ENCODE measurements at places on chromosomes 2 and 18.

GRCh38 chr18:49174478-49174877 is 223.7 kb upstream of the SMAD7 start:
- peak; percentile 96 for DNase-seq

GRCh38 chr2:121338281-121338680 is 53.3 kb upstream of the TFCP2L1 start:
- no peak for DNase-seq

DNA sequence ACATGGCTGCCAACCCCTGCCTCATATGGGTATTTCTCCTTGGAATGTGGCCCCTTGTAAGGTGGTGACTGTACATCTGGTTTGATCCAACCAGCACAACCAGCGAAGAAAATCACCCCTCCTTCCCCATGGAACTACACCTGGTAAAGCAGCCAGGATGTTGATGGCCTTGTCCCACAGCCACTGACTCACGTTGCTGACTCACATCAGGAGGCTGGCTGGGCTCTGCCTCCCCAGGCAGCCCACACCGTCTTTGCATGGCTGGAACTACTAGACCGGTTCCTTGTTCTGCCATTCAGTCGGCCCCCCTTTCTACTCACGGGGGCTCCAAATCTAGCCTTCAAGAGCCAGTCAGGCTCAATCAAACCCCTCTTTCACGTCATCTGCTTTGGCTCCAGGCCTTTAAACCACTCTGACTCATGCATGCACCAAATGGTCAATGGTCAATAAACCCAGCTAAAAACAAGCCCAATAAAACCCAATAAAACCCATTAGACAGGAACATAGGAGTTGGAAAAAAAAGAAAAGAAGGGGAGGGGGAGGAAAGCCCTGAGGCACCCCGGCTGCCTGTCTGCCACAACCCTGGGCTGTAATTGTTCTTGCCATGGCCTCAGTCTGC is 114.8 kb downstream of the PLB1 start:
- peak; percentile 83 for DNase-seq

DNA sequence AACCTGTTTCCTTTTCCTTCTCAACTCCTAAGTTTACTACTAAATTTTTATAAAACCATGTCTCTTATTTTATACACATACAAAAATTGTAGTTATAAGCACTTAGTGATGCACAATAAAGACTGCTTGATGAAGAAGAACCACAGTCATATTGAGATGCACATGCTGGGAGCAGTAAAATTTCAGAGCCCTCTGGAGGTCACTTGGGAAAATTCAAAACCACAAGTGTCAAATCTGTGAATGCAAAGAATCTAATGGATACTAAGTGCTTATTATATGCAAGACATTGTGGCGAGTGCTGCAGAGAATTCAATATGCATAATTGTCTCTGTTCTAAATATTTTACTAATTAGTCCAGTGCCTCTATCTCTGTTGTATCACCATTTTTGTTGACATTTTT is 180.5 kb downstream of the VWC2L start:
- no peak for DNase-seq

DNA sequence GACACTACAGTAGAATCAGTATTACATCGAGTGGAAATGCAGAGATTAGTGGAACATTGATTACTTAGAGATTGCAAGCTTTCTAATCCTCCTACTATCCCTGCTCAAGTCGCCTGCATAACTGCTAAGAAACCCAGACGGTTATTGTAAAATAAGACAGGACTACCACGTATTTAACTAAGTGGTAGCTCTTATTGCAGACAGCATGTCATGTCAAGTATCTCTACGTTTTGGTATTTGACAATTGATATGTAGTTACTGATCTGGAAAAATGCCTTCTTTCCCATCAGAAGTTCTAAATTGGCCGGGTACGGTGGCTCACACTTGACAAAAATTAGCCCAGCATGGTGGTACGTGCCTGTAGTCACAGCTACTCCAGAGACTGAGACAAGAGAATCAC is 404.1 kb downstream of the CBLN2 start:
- DNase-seq, result no peak

- DNase-seq, result no peak
Measured at GRCh38 chr2:64639691-64640090, 14.0 kb downstream of the SERTAD2 start.

DNA sequence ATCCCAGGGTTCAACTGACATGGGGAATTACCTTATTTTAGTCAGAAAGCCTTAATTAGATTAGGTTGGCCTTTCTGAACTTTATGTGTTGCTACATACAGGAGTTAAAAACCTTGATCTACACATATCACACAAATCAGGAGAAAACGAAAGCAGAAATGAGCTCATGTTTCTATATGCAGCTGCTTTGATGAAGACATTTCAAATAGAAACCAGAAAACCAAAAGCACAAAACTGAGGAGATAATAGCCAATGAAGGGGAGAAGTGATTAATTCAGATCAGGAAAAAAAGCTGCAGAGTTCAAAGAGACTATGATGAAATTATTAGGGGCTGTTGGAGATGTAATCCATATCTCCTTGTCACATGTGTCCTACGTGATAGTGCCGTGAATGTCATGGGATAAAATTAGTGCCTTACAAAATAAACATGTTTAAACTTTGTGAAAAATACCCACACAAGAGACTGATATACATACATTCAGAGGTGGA is 255.0 kb downstream of the CAMKMT start:
- DNase-seq, result no peak

GRCh38 chr2:100274076-100274475 is 48.2 kb downstream of the LONRF2 start:
- DNase-seq, result no peak

- no peak for DNase-seq
Measured at GRCh38 chr2:33221046-33221784, 255.2 kb upstream of the RASGRP3 start.

DNA sequence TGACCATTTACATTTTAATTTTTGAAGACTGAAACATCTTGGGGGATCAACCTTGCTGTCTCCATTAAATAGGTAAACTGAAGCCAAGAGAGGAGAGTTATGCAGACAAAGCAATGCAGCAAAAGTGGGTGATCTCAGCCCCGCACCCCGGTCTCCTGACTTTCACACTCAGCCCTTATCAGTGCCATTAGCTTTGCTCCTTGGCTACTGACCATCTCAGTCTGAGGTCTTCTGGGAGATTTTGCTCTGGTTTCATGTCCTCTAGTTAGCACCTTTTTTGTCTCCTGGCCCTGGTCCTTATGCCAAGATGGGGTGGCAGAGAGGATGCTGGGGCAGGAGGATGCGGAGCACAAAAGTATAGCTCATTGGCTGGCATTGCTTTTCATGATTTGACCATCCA is 61.4 kb downstream of the SETBP1 start:
- DNase-seq, result no peak

DNA sequence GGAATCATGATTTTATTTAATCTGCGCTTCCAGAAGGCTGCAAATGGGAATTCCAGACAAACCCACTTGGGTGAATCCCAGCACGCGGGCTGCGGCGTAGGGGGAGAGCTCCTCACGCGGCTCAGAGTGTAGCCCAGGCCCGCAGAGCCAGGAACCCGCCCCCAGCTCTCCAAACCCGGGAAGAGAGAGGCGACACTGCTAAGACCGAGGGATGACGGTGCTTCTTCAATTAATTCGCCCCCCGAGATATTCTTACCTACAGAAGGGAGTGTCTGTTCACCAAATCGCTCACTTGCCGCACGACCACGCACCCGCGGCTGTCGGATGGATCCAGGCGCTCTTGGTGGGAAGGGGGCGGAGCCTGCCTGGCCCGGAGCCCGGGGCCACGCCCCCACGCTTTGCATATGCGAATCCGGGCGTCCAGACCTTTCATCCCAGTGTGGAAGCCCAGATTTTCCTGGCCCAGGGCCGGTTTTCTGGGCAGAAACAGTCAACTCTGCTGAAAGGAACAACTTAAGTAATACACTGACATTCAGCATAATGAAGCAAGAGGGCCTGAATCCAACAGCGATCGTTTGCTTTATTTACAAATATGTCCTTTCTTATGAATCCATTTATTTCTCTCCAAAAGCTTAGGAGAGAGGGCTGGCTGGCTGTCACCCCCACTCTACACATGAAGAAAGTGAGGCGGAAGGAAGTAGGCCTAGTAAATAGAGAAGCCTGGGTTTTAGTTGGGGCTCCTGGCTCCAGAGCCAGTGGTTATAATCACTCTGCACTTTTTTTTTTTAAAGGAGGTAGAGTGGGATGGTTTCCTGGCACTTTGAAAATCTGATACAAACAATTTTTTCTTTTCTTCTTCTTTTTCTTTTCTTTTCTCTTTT is at the start of gene SLC19A3:
Gene SLC19A3 (minus strand): TSS at position 342 of the 881 bp plus-strand sequence. CDS start 15,710 bp downstream, outside the sequence.
- peak; percentile 89 for DNase-seq

DNA sequence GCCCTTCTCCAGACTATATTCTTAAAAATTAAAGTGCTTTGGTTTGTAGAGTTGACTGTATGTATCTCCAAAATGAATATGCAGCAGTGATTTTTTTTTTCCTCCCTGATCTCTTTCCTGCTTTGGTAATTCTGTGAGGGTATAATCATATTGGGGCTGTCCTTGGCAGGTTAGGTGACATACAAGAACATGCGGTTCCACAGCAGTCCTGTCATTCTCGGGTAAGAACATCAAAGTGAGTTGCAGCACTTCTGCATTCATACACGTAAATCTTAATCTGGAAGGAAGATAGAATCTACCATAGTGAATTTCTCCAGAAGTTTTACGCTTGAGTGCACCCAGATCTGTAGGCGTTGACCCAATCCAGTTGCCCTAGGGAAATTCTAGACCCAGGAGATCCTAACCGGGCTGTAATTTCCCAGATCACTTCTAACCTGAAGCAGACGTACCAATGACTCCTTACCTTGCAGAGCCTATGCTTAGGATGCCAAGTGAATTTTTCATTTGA is 109.4 kb downstream of the PRPF40A start:
- DNase-seq, result no peak

GRCh38 chr2:224405412-224405811 is 3.5 kb upstream of the FAM124B start:
- no peak for DNase-seq

GRCh38 chr18:79548986-79549637 is 130.5 kb upstream of the CTDP1 start:
- DNase-seq, result no peak

DNA sequence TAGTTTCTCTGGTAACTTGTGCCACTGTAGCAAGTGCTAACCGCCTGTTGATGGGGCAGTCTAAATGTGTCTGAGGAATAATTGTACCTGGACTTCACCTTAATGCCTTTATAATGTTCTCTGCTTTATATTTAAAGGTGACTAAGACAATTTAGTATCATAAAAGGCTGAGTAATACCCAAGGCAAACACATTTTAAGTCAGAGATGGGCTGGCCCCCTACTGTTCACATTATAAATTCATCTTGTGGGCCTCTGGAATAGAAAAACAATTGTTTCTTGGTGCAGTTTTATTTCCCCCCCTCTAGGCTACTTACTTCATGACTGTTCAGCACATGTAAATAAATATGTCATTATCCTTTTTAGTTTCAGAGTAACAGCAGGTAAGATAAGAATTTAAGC is 559.3 kb upstream of the PIK3C3 start:
- no peak for DNase-seq

GRCh38 chr2:205673312-205673711 is 9.0 kb upstream of the NRP2 start:
- no peak for DNase-seq

- DNase-seq, result no peak
Measured at GRCh38 chr18:6653880-6654279, 75.6 kb upstream of the ARHGAP28 start.

- no peak for DNase-seq
Measured at GRCh38 chr18:4231260-4231659, 223.8 kb downstream of the DLGAP1 start.

DNA sequence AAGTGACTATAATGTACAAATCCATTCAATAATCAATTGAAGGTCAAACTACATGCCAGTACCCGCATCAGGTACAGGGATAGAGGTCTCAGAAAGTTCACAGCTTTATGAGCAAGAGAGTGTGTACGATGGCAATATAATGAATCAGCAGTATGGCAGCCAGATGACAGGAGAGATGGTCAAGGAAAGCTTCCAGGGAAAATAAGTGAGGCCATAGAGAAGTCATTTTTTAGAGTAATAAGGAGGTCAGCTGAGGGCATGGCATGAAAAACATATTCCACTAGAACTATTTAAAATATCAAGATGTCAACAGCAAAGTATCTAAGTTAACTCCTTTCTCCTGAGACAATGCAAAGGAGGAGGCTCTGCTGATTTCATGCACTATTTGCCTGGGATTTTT is 108.0 kb downstream of the SLC8A1 start:
- peak; percentile 77 for DNase-seq

GRCh38 chr2:206920310-206920709 is 19.0 kb upstream of the CPO start:
- no peak for DNase-seq

DNA sequence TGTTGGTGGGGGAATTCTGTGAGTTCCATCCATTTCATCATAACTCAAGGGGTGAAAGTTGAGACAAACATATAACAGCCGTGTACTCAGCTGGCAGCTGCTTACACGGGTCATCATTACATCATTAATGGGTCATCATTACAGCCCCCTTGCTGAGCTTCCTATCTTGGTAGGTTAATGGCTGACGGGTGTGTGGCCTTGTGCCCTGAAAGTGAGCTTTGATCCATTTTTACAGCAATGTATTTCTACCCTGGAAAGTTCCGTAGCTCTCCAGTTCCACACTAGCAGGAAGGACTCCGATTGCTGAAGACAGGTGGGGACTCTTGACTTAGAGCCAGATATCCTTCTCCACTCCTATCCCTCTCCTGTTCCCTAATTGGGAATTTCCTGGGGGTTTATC is 105.2 kb upstream of the DLX2 start:
- no peak for DNase-seq

- DNase-seq, result no peak
Measured at GRCh38 chr2:119473621-119474370, 42.1 kb downstream of the TMEM37 start.

GRCh38 chr2:240387669-240388358 is 47.6 kb upstream of the GPC1 start:
- DNase-seq, result peak; percentile 92

DNA sequence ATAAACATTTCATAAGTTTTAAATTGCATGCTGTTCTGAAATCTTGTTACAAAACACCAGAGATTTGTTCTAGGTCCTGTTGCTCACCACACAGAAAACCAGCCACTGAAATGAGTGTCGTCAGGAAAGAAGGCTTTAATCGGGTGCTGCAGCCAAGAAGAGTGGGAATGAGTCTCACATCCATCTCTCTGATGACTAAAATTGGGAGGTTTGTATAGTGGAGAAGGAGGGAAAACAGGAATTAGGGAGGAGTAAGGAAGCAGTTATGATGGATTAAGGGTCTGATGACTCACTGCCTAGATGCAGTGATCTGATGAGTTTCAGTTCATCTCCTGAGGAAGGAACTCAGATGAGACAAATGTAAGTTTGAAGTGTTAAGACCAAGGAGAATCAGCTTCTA is 42.1 kb upstream of the GPR39 start:
- peak; percentile 59 for DNase-seq

- no peak for DNase-seq
Measured at GRCh38 chr2:70173520-70173919, 17.3 kb downstream of the C2orf42 start.

- peak; percentile 99 for DNase-seq
Measured at GRCh38 chr2:43293744-43294695, 67.6 kb upstream of the ZFP36L2 start.

DNA sequence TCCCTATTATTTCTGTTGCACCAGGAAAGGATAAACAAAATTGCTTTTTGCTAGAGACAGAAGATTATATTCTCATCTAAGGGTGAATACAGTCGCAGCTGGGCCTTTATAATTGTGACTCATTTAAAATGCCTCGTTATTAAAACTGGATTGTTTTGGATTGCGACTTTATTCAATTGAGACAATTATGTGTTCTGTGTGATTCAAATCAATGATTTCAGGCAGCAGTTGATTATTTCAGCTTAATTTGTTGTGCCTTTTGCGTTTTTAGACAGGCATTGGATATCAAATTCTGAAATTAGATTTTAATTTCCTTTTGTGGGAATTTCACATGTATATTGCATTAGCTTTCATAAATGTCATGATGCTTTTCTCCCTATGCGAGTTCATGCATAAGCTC is 778.1 kb upstream of the SOX11 start:
- DNase-seq, result no peak

Measured in fibroblast of the aortic adventitia (primary cell).